ENCODE measurements at places on chromosomes 5 and 9.

GRCh38 chr5:38379350-38379937 is 121.1 kb downstream of the EGFLAM start:
- peak; percentile 39 for DNase-seq

DNA sequence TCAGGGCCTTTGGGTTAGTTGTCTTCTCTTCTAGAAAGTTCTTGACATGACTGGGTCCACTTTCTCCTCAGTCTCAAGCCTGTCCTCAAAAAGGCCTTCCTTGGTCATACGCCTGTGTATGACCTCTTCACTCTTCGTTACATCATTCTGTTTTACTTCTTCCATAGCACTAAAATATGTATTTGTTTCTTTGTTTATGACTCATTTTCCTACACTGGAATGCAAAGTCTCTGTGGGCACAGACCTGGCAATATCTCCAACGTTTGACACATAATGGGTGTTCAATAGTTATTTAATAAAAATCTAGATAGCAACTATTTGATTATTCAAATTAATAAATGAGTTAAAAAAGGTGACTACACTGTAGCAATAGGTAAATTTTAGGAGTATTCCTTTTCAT is 85.1 kb downstream of the YIPF5 start:
- DNase-seq: peak; percentile 12

GRCh38 chr9:14318361-14318760 is 4.4 kb upstream of the NFIB start:
- DNase-seq: no peak

- DNase-seq: peak; percentile 65
Observed at GRCh38 chr9:81626511-81626910, 62.8 kb downstream of the TLE1 start.

DNA sequence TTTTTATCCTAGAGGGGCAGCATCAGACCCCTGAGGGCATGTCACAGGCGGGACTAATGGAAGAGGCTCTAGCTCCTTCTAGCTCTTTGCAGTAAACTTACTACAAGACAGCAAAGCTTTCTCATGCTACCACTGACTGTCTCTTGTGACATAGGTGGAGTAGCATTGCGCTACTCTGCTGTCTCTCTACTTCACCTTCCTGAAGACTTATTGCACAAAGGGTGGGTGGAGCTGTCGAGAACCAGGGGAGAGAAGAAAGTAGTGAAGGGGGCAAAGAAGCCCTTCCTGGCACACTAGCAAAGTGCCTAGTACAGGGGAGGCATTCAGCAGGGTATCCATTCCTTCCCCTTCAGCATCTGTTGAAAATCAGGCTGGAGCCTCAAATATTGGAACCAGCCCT is 36.1 kb upstream of the NEK6 start:
- DNase-seq: no peak

GRCh38 chr9:106420511-106420944 is 442.4 kb upstream of the ZNF462 start:
- no peak for DNase-seq

DNA sequence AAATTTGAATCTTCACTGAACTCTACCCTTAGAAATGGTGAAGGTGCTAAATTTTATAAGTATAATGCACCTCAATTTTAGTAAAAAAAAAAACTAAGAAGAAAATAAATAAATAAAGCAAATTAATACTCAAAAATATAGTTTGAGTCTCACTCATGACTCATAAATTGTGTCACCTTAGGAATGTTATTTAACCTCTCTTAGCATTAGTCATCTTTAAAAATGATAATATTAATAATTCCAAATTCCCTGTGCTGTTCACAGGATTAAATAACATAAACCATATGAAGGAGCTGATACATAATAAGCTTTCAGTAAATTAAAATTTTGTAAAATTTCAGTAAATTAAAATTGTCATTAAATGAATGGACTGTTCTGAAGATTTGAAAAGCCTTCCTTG is 339.8 kb upstream of the RGMB start:
- peak; percentile 68 for DNase-seq

DNA sequence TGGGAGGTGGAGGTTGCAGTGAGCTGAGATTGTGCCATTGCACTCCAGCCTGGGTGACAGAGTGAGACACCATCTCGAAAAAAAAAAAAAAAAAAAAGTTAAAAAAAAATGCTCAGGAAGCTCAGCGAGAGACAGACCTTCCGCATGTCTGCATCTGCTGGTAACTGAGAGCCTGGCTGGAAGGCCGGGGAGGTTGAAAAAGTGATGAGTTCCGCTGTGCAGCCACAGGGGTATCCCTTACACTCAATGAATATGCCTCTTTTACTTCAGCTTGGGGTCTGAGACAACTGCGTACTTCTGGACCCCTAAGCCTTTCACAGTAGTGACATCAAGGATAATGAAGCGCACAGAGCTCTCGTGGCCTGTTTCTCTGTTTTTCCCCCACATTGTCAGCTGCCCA is 179.9 kb upstream of the KLF4 start:
- no peak for DNase-seq

- no peak for DNase-seq
Observed at GRCh38 chr5:122402955-122403685, 91.1 kb downstream of the SNCAIP start.

GRCh38 chr9:99167119-99167518 is 54.6 kb downstream of the ALG2 start:
- no peak for DNase-seq

- no peak for DNase-seq
Observed at GRCh38 chr9:91103931-91104330, 257.8 kb downstream of the AUH start.

DNA sequence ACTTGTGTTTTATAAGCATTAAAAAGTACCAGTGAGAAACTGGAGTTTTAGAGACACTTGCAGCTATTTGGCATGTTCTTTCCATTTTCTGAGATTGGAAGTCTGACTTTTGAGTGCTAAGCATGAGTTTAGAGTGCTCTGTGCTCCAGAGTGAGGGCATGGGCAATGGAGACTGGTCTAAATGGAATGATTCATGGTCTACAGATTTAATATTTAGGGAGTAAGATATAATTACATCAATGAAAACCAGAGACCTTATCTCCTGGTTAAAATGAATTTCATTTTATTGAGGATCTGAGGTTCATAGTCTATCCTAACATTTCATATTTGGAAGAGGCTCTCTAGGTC is 135.9 kb upstream of the RPS23 start:
- no peak for DNase-seq

- no peak for DNase-seq
Observed at GRCh38 chr5:117455236-117456233, 880.9 kb upstream of the SEMA6A start.

DNA sequence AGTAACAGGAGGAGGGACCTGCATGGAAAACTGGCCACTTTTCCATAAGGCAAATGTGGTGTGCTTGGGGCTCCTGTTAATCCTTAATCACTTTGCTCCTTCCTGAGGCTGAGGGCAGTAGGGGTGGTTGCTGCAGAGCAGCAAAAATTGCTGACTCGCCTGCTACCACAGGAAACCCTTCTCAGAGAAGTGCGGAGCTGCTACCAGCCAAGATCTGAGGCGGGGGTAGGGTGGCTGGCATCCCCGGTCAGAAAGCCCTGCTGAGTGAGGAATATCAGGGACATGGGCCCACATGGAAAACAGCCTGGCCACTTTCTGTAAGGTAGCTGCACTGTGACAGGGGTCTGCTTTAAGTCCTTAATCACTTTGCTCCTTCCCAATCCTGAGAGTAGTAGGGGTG is 192.4 kb upstream of the GHR start:
- no peak for DNase-seq

DNA sequence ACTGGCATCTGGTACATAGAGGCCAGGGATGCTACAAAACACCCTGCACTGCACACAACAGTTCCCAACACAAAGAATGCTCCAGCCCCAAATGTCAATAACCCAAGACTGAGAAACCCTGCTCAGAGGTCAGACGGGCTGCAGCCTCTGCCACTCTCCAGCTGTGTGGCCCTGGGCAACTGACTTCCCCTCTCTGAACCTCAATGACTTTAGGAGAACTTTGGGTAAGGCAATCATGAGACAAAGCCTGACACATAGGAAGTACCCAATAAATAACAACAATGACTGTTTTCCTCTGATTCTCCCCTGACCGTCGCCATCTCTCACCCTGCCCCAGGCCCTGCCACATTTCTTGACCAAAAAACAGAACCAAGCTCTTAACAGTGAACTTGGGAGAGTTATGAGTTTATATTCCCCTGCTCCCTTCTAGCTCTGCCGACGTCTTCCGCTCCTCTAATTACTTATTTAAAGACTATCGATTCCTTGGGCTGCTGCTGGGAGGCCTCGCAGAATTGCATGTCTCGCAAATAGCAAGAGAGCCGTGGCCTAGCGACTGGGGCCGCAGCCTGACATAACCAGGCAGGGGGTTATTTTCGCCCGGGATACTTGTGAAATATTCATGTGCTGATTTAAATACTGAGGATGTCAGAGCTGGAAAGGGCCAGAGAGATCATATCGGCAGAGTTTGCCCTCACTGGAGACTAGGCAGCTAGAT is 24.5 kb upstream of the CRB2 start:
- no peak for DNase-seq

- no peak for DNase-seq
Observed at GRCh38 chr9:5874048-5874447, 16.6 kb upstream of the MLANA start.

DNA sequence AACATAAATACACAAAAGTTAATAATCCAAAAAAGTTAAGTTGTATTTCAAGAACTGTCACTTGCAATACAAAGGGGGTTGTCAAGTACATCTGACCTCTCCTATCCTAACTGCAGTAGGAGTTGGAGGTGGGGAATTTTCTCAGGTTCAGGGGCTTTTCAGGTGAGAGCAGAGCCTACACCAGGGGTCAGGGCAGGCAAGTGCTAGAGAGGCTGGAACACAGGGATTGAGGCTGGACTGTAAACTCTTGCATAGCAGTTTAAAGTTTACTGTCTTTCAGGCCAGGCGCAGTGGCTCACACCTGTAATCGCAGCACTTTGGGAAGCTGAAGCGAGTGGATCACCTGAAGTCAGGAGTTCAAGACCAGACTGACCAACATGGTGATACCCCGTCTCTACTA is 25.4 kb upstream of the RASGRF2 start:
- no peak for DNase-seq

- peak; percentile 62 for DNase-seq
Observed at GRCh38 chr5:114449860-114450421, 88.1 kb downstream of the KCNN2 start.

- DNase-seq: no peak
Observed at GRCh38 chr5:156582193-156582598, 255.2 kb downstream of the SGCD start.

DNA sequence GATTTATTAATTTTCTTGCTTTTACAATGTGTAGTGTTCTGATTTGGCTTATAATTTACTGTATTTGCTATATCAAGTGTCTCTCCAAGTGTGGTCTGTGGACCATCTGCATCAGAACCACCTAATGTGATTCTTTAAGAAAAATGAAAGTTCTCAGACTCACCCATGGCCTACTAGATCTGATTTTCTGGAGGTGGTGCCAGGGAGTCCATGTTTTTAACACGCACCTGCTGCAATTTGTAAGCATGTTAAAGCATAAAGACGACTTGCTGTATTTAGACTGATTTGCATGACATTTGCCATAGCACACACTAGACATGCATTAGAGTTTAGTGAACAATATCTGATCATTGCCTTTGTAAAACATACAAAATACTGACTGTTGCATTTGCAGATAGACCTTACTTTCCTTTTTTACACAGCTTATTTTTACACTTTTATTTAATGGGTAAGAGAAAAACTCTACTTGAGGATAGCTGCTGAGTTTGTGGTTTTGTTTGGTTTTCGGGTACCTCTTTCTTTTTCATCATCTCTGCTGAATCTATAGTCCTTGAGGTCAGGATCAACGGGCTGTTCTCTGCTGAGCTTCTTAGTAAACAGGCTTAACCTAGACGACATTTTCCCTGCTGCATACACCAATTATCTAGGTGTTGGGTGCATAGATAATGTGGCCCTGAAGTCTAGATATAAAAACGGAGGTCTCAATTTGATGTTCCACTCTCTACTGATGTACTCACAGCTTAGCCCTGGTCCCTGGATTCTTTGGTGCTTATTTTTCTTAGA is 138.0 kb upstream of the ZNF366 start:
- DNase-seq: no peak

- DNase-seq: no peak
Observed at GRCh38 chr5:121762426-121762825, 89.3 kb upstream of the FTMT start.

DNA sequence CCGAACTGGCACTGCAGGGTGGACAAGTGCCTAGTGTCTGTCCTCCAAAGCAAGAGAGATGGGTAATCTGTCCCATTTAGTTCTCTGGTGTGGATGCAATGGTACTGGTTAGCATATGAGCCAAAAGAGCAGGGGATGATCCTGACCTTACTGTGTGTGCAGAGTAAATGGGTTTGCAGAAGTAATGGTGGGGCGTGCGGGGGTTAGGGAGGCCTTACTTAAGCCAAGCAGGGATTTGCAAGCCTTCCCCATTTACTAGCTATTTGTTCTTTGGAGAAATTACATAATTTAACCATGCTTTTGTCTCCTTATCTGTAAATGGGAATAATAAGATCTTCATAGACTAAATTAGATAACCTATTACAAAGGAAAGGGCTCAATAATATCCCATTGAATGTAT is 19.9 kb upstream of the LCP2 start:
- no peak for DNase-seq

- DNase-seq: peak; percentile 54
Observed at GRCh38 chr5:73135429-73136054, 15.2 kb downstream of the TMEM171 start.

GRCh38 chr9:4341554-4341953 is 41.7 kb upstream of the GLIS3 start:
- DNase-seq: no peak

DNA sequence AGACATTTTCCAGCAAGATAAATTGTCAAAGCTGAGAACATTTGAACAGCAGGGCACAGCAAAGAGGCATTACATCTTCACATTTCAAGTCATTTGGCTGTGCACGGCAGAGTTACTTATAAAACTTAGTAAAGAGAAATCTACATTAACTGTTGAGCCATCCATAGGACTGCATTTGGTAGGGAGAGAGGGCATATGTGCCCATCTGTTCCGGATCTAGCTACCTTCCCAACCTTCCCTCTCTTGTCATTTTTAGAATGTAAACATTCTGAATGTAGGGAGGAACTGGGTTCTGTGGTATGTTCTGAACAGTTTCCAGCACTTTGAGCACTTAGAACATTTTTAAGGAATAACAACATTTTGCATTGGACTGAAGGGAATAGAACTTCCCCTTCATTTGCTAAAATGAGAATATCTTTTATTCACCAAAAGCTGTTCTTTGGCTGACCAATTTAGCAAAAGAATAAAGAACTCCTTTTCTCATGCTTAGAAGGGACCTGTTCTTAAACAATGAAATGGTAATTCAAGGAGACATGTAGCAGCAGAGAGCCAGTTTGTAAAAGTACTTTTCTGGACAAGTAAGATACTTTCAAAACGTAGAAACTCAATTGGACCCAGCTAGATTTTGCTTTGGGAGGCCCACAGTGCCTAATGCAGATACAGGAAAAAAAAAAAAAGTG is 104.4 kb downstream of the CETN3 start:
- no peak for DNase-seq

DNA sequence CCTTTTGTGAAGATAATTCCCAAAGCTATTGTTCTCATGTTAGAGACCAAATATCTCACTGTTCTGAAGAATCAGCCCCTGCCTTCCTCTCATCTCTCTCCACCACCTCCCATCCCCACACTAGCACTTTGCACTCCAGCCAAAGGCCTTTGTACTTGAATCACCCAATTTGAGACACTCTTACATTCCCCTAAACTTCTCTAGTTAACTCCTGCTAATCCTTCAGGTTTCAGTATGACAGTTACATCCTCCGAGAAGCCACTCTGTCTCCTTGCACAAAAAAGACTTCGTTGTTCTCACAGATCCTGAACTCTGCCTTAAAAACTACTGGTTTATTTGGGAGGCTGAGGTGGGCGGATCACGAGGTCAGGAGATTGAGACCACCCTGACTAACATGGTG is 227.5 kb downstream of the PIK3R1 start:
- no peak for DNase-seq
